ENCODE measurements at places on chromosomes 3 and 15.

DNA sequence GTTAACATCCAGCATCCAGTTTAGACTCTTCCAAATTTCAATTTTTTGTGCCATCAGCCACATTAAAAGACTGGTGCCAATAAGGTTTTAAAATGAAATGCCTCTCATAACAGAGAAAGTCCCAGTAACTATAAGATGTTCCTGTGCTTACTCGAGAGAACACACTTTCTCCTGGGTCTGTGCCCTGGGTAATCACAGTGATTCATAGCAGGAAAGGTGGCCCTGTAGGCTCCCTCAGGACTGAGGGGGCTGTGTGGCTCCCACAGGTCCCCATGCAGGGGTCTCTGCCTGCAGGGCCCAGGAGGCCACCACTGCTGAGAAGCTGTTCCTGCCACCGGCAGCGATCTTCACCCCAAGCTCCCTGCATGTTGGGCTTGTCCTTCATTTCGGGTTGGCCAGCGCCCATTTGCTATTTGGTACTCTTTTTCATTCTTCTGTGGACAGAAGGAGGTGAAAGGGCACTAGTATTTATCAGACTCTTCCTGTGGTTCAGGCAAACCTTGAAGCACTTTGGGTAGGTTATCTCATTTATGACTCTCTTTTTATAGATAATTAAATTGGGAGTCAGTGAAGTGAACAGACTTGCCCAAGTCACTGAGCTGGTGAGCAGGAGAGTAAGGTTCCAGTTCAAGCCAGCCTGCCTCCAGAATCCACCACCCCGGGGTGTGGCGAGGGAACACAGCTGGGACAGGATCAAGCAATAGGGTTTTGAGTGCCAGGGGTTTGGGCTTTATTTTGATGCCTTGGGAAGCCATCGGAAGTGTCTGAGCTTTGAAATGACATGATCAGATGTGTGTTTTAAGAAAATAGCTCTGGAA is 44.2 kb upstream of the PLXNA1 start:
- no peak for DNase-seq

- DNase-seq: no peak
Observed at GRCh38 chr3:140455521-140456214, 222.2 kb upstream of the TRIM42 start.

DNA sequence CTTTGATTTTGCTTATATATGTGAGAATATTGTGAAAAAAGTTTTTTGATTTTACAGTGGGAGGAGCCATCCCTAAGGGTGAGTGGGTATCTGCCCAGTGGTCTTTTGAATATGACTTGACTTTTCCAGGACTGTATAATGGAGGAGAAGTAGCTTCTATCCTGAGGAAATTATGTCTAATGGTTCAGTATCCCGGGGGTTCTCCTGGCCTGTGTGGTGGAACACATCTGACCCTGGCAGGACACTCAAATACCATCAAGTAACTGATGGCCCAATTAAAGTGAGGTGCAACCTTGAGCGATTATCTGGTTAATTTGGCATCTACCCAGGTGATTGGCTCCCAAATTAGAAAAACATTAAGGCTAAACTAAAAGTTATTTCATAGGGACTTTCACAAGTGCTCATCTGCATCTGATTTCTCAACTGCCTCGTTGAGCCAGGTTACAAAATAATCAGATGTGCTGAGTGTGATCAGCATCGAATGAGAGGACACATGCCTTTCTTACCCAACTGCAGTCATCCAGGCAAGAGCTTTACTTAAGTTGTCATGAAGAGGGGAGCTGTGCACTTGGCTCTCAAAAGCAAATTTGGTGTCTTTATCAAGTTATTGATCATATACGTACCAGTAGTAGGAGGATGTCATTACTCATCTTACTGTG is 201.4 kb downstream of the IL5RA start:
- no peak for DNase-seq

GRCh38 chr3:29412110-29412509 is 131.2 kb downstream of the RBMS3 start:
- DNase-seq: no peak

GRCh38 chr3:50318615-50319014 is 3.9 kb downstream of the HYAL2 start:
- no peak for DNase-seq

DNA sequence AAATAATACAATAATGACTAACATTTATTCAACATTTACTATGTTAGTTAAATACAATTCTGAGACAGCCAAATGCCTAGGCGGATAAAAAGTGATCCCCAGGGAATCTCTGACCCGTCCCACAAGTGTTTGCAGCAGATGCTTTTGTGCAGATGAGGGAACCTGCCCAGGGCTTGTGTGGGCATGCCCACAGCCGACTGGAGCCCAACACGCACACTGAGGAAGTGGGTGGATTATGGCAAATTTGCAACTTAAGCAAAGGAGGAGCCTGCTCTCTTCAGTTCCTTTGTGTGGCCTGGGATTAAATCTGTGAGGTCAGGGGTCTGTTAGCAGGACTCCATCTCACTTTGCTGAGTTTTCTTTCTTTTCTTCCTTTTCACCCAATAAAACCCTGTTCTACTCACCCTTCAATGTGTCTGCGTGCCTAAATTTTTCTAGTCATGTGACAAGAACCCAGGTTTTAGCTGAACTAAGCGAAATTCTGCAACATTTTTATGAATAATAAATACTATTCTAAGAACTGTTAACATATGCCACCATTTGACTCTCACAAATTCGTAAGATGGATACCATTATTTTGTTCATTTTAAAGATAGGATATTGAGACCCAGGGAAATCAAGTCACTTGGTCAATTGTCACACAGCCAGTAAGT is 13.9 kb upstream of the RTP1 start:
- no peak for DNase-seq

- no peak for DNase-seq
Observed at GRCh38 chr15:76503804-76504203, 167.2 kb downstream of the ISL2 start.

All from right forelimb (tissue), 1 donor.